ENCODE measurements at places on chromosomes 16 and 17.
A peak's percentile ranks its signal among the peaks of the same experiment; 100 is the strongest.

GRCh38 chr17:32116937-32117336 lies 25.4 kb upstream of the RHOT1 start:
- DNase-seq, result no peak

GRCh38 chr16:66091471-66091891 lies 275.0 kb upstream of the CDH5 start:
- peak; percentile 55 for DNase-seq

GRCh38 chr17:71613996-71614395 lies 506.8 kb upstream of the SOX9 start:
- no peak for DNase-seq

GRCh38 chr17:18045691-18046350 lies 6.6 kb downstream of the GID4 start:
- no peak for DNase-seq

- DNase-seq, result no peak
Measured at GRCh38 chr16:85965125-85965524, 66.2 kb downstream of the IRF8 start.

DNA sequence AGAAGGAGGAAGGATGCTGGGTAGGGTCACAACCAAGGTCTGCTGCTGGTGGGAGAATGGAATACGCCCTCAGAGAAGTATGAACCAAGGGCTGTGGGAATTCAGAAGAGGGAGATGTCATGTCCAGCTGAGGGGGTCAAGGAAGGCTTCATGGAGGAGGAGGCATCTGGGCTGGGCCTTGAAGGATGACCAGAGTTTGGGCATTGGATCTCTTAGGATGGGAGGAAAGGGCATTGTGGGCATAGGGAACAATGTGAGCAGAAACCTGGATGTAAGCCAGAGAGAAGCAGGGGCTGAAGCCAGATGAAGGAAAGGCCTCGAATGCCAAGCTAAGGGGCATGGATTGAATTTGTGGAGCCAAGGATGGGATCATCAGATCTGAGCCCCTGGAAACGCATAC lies 49.2 kb upstream of the MAP3K14 start:
- DNase-seq, result no peak

- peak; percentile 35 for DNase-seq
Measured at GRCh38 chr16:78647019-78647418, 547.6 kb downstream of the WWOX start.

GRCh38 chr17:47728214-47728877 lies 4.7 kb upstream of the TBX21 start:
- DNase-seq, result no peak

DNA sequence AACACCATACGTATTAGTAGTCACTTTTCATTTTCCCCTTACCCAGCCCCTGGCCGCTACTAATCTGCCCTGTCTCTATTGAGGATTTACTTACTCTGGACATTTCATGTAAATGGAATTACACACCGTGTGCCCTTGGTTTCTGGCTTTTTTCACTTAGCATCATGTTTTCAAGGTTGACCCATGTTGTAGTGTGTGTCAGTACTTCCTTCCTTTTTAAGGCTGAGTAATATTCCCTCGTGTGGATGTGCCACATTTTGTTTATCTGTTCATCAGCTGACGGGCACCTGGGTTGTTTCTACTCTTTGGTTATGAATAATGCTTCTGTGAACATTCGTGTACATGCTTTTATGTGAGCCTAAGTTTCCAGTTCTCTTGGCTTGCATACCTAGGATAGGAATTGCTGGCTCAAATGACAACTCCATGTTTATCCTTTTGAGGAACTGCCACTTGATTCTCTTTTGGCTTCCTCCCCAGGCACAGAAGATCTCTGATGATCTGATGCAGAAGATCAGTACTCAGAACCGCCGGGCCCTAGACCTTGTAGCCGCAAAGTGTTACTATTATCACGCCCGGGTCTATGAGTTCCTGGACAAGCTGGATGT lies 7.7 kb downstream of the PSMD3 start:
- DNase-seq, result no peak

- DNase-seq, result no peak
Measured at GRCh38 chr17:70205401-70205800, 36.1 kb downstream of the KCNJ2 start.

GRCh38 chr16:769184-769784 lies 8.8 kb downstream of the MSLN start:
- DNase-seq, result no peak

DNA sequence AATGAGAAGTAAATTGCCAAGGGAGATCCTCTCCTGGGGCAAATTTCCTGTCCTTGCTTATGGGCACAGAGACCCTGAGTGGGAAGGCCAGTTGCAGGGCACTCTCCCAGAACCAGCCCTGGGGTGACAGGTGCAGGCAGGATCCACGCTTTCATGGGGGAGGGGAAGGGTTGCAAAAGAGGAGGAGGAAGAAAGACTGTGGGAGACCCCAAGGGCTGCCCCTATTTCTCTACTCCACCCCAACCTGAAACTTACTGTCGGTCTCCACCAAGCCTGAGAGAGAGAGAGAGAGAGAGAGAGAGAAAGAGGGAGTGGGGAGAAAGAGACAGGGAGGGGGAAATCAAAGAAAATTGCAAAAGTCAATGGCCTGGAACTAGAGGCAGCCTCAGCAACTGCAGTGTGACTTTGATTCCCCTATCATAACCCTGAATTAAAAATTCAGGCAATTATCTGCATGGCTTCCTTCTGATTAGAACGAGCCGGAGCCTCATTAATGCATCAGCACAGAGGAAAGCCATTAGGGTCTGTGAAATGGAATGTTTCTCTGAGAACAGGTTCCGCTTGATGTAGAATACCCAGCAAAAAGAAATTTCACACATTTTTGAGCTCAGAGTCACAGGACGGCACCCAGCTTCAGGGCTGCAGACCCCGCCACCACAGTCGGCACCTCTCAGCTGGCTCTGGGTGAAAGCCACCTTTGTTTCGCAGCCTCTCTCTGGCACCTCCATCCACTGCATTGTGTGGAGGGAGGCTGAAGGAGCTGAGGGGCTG lies 45.1 kb upstream of the HNF1B start:
- no peak for DNase-seq

- DNase-seq, result peak; percentile 91
Measured at GRCh38 chr17:20063665-20064648, 54.8 kb downstream of the SPECC1 start.

DNA sequence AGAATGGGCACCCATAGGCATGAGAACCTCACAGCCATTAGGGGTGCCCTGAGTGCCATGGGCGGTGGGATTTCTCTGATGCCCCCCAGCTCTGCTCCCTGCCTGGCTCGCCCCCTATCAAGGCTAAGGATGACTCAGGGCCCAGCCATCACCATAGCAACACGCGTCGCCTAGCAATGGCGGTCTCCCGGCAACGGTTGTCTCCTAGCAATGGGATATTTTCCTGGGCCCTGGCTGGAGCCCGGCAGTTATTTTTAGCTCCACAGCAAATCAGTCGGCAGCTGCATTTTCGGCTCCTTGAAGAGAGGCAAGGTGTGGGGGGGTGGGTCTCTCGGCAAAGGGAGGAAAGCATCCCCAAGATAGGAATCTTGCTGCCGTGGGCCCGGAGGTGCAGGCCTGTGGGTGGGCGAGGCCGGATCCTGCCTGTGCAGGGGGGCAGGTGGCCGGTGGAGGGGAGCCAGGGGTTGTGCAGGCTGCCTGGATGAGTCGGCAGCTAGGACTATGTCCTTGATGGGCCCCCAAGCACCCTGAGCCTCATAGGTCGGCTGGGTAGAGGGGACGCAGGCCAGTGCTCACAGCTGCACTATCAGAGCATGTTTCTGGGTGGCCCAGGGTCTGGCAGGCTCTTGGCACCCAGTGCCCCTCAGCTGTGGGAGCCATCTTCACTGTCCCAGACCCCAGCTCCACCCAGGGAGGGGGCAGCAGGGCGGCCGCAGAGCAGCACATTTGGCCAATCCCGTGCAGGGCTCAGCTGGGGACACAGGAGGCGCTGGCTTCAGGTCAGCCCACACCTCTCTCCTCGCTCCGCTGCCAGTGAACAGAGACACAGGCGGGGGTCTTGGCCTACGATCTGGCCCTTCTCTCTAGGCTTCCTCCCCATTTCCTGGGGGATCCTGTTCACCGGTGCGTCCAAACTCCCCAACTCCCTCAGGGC lies 4.2 kb upstream of the FBXL16 start:
- peak; percentile 91 for DNase-seq

- no peak for DNase-seq
Measured at GRCh38 chr17:9309216-9309615, 266.4 kb downstream of the STX8 start.

DNA sequence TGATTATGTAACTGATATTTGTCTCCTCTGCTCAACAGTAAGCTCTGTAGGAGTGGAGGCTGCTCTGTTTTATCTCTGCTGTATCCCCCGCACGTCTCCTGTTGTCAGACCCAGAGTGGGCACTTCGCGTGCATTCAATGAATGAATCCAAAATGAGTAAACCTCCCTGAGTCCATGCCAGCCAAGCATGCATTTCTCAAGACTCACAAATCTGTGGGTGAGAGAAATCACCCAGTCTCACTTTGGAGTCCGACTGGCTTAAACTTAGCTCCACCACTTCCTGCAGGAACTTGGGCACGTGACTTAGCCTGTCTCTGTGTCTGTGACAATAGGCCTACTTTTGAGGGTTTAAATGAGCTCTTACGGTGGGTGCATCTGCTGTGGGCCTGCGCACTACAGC lies 3.7 kb downstream of the PNPO start:
- no peak for DNase-seq

- no peak for DNase-seq
Measured at GRCh38 chr16:79468121-79468552, 132.4 kb downstream of the MAF start.

DNA sequence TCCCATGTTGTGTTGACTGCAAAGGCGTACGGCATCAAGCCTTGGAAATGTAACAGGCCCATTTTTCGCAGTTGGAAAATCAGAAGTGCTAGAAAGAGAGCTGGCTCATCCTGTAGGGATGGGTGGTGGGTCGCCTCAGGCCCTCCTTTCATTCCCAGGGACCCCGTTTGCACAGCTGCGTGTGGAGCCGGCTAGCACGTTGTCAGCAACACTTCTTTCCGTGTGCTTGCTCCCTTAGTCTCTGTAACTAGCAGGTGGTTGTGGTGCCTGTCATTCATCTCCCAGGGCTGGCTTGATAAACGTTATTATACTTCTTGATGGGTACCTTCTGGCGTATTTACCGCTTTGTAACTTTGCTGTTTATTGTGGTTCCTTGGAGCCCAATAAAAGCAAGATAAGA lies 239.0 kb upstream of the CACNG5 start:
- no peak for DNase-seq

DNA sequence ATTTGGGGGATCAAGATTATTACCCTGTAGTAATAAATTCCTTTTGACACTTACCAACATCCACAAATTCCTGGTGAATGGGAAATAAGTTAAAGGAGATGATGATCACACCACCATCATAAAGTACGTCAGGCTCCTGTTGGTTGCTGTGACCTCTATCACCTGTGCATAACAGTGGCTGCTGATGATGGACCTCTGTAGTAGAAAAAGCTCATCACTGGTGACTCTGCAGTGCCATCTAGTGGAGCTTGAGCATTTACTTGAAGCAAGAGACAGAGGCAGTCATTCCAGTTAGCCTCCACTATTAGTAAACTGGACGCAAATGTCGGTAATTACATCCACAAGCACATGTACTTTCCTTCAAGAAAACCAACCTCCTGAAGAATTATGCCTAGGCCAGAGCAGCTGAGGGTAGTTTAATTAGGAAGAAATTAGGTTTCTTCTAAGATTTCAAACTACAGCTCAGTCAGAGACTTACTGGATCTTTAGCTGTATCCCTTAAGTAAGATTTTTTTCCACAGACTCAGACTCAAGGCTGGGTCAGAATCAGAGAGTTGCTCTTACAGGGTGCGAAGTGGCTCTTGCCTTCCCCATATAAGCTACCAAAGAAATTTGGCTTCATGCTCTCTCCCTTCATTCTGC lies 39.3 kb downstream of the CYB561 start:
- DNase-seq, result peak; percentile 81

- peak; percentile 92 for DNase-seq
Measured at GRCh38 chr16:46859719-46860152, 24.4 kb upstream of the GPT2 start.

- peak; percentile 55 for DNase-seq
Measured at GRCh38 chr17:80455336-80455710, 21.1 kb downstream of the NPTX1 start.

GRCh38 chr16:10983159-10983558 lies 38.8 kb downstream of the CLEC16A start:
- DNase-seq, result no peak

- no peak for DNase-seq
Measured at GRCh38 chr16:5504064-5504781, 406.6 kb upstream of the EEF2KMT start.

GRCh38 chr16:85279825-85280545 lies 167.7 kb upstream of the CIBAR2 start:
- DNase-seq, result no peak

GRCh38 chr16:3525951-3526350 lies 25.1 kb downstream of the CLUAP1 start:
- no peak for DNase-seq

- DNase-seq, result no peak
Measured at GRCh38 chr17:514584-514983, 162.0 kb upstream of the RPH3AL start.
